ENCODE measurements at places on chromosomes 2 and 18.

DNA sequence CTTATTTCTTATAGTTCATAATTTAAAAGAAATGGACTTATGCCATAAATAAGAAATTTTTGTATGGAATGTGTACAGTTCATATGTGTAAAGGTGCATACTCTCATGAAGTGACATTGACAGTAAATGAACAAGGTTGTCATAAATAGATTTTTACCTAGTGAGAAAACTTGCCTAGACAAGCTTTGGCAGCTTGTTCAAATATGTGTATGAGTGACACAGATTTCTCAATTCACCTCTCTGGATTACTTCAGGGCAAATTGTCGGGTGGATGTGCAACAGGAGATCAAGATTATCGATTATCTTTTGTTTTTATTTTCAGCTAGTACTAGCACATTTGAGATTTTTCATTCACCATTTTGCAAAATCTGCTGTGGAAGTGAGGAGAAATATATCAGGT lies 758.1 kb upstream of the ACVR2A start:
- no peak for DNase-seq

DNA sequence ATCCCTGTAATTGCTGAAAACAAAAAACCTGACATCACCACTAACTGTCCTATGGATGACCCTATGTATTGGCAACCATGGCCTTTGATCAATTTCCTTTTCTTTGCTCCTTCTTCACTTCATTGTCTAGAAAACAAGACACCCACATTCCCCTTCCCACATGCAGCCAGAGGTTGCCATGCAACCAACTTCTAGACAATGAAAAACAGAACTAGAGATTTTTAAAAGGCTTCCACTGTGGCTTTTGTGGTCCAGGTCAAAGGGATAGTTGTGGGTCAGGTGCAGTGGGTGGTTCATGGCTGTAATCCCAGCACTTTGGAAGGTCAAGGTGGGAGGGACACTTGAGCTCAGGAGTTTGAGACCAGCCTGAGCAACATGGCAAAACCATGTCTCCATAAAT lies 139.3 kb upstream of the DOK6 start:
- no peak for DNase-seq

DNA sequence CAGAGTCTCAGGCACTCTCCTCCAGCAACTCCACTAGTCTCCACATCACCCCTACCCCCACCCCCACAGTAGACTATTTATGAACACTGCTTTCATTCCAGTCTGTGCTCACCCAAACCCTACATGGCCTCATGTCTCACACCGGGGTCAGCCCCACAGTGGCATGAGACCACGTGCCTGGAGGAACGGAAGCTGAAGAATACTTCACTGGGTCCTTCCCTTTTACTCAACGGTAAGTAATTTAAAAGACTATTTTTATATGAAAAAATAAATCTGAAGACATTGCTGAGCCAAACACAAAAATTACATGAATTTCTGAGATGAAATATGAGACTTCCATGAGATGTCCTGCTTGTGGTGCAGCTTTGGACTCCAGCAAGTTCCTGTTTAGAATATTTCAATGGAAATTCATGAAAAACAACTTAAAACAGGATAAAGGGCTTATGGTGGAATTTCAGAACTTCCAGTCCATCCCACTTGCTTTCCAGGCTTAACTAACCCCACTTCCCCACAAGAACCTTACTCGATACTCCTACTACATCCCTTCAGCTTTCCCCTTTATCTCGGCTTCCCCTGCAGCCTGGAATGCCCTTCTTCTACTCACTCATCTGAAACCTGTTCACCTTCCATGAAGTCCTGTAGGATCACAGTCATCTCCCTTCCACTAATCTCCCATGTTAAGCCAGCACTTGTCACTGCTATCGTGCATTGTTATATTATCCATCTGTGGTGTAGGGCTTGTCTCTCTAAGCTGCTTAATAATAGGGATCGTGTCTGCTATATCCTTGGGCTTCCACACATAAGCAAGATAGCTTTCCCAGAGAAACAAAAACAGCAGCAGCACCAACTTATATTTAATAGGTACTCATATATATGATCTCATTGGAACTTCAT lies 47.9 kb downstream of the SLC14A1 start:
- DNase-seq, result no peak

DNA sequence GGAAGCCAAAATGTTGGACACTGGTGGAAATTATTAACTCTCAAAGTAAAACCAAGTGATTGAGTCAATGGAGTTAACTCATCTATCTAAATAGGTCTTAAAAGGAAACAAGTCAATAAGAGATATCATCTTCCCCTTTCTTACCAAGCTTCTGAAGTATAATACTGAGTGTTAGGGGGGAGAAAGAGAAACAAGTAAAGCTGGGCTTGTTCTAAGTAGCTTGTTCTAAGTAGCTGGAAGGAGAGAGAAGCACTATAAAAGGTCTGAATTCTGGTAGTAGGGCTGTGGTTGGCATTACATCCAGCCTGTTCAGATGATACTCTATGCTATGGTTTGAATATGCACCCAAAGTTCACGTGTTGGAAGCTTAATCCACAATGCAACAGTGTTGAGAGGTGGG lies 26.8 kb downstream of the YES1 start:
- DNase-seq, result no peak

- no peak for DNase-seq
Measured at GRCh38 chr18:78595924-78596573, 383.6 kb upstream of the SALL3 start.
